ENCODE measurements at places on chromosomes 4 and X.

GRCh38 chr4:183541752-183542040, 36.8 kb downstream of the ING2 start:
- peak; percentile 10 for DNase-seq

DNA sequence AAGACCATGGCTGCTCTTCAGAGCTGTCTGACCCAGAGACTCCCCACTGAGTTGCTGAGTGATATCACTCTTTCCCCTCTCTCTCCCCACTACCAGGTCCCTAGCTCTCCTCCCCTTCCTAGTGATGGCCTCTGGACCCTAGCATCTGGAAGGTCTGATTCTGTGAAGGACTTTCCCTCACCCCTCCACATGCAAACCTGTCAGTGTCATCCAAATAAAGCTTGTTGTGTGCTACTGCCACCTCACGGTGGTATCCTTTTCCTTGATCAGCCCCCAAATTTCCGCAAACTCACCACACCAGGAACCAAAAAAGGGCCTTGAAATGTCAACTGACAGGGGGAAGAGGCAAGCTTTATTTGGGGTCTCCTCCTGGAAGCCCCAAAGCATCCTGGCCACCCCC, 500.2 kb downstream of the IDS start:
- DNase-seq = no peak

- no peak for DNase-seq
These were observed 287.0 kb upstream of the GALNT7 start for GRCh38 chr4:172881645-172882044.

DNA sequence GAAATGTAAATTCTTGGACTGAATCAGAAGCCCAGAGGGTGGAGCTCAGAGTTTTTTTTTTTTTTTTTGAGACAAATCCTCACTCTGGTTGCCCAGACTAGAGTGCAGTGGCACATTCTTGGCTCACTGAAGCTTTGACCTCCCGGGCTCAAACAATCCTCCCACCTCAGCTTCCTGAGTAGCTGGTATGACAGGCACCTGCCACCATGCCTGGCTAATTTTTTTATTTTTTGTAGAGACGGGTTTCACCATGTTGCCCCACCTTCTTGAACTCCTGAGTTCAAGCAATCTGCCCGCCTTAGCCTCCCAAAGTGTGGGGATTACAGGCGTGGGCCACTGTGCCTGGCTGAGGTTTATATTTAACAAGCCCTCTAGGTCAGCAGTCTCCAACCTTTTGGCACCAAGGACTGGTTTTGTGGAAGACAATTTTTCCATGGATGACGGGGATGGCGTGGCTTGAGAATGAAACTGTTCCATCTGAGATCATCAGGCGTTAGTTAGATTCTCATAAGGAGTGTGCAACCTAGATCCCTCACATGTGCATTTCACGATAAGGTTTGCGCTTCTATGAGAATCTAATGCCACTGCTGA, 76.7 kb downstream of the FHIP1A start:
- DNase-seq = peak; percentile 7

DNA sequence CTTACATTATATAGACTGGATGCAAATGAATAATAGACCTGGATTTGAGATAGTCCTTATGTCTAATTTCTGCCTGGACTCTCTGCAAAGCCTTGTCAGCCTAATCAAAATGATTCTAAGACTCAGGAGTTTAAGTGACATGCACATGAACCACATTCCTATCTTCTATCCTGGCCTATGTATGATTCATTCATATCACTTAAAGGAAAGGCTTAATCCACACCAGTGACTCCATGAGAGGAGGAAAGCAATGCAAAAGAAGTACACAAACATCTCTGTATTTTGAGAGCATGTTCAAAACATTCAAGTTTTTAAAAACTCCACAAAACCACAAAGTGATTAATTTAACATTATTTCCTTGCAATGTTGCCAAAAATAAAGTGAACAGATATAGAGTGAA, 14.6 kb downstream of the AMOT start:
- DNase-seq = peak; percentile 39

DNA sequence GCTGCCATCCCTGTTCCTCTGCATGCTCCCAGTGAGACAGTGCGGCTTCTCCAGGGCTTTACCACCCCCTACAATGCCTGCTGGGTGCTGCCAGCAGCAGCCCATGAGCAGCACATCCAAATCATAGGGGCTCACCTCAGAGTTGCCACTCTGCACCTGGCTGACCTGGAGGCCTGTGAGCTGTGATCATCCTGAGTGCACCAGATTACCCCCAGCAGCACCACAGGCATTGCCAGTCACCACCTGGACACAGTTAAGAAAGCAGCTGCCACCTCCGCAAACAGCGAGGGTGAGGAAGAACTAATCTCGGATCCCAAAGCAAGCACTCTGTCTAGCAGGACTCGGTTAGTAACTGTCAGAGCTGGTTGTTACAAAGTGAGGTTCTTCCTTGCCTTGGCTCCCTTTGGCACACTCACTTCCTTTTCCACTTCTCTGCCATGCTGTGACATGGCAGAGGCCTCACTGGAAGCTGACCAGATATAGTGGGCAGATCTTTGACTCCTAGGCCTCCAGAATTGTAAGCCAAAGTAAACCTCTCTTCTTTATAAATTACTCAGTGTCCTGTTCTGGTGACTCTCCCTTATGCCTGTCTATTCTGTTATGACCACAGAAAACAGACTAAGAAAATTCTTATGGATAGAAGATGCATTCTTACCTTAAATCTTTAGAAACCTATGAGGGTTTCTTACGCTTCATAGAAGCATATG, 25.2 kb downstream of the LRIT3 start:
- DNase-seq = no peak

GRCh38 chr4:161133586-161134276, 1030.1 kb downstream of the FSTL5 start:
- DNase-seq = no peak

GRCh38 chrX:26789751-26790150, 573.8 kb downstream of the MAGEB5 start:
- DNase-seq = no peak

DNA sequence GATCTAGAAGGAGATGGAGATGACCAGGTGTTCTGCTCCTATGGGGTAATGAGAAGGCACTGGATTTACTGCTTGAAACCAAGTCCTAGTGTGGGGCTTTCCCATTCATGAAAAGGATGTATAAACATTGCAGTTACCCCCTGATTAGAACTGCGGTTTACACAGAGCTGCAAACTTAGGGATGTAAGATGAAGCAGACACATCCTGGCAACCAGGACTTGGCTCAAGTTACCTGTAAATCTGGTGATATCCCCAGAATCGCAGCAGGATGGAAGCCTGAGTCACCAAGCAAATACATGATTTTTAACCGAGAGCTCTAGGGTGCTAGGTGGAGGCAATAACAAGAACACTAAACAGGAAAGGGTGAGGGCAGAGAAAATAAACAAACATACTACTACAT, 178.6 kb upstream of the MAMLD1 start:
- no peak for DNase-seq

- DNase-seq = no peak
These were observed 37.3 kb downstream of the AGA start for GRCh38 chr4:177404986-177405385.

GRCh38 chrX:86946569-86946968, 571.0 kb upstream of the KLHL4 start:
- DNase-seq = peak; percentile 0

DNA sequence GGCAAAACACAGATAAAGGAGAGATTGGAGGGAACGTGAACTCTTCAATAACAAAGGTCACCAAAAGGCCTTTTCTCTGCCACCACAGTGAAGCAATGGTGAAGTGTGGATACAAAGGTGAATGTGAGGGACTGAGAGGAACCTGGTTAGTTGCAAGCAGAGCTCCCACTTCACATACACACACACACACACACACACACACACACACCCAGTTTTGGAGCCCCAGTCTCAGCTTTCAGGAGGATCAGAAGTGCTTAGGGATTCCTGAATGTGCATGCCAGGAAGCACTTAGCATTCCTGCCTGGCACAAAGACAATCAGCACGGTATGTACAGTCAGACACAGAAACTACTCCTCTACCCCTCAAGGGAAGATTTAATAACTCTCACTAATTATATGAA, 71.5 kb downstream of the ARHGEF9 start:
- peak; percentile 13 for DNase-seq

DNA sequence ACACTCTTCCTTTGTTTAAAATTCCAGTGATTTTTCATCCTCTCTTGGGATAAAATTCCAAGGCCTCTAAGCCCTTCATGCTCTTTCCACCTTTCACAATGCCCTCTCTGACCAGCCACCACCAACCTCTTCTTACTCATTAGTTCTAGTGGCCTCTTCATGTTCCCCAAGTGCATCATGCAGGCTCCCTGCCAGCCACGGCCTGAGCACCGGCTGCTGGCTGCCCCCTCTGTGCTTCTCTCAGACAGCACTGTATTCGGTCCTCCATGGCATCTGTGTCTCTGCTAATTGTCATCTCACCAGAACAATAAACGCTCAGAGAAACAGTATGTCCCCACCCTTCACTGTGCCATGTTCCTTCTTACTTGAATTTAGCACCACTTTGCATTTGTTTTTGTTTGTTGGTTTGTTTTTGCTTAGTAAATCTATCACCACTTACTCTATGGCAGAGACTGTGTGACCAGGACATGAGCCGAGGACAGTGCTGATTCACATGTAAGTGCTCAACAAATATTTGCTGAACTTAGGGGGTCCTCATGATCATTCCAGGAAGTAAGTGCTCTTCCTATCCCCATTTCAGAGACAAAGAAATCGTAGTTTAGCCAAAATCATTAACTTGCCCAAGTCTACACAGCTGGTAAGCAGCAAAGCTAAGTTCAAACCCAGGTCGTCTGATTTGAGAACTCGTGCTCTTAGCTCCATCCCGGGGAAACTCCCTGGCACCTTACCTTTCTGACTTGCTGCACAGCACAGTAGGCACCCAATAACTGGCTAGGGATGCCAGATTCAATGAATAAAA, 77.1 kb upstream of the UCP1 start:
- no peak for DNase-seq

GRCh38 chrX:154382483-154383069, 3.5 kb downstream of the EMD start:
- DNase-seq = no peak

- no peak for DNase-seq
These were observed 3.8 kb downstream of the NKX6-1 start for GRCh38 chr4:84495118-84495793.

DNA sequence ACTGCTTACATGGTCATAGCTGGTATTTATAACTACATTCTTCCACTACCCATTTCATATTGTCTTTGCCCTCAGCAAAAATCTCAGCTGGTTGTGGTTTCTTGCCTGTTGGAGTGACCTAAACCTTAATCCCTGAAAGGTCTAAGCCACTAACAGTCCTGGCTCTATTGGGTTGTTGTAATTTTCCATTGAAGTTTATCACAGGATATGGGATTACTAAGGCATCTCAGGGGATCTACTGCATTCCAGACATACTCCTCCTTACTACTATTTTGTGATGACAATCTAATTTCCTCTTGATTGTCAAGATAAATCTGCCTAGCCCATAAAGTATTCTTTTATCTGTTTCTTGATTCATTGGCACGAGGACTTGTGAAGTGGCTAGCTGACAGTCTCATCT, 6.2 kb upstream of the OSTC start:
- peak; percentile 84 for DNase-seq

GRCh38 chr4:83282049-83282535, 2.5 kb downstream of the COQ2 start:
- DNase-seq = peak; percentile 67

GRCh38 chr4:97589481-97590196, 553.6 kb downstream of the STPG2 start:
- DNase-seq = no peak

DNA sequence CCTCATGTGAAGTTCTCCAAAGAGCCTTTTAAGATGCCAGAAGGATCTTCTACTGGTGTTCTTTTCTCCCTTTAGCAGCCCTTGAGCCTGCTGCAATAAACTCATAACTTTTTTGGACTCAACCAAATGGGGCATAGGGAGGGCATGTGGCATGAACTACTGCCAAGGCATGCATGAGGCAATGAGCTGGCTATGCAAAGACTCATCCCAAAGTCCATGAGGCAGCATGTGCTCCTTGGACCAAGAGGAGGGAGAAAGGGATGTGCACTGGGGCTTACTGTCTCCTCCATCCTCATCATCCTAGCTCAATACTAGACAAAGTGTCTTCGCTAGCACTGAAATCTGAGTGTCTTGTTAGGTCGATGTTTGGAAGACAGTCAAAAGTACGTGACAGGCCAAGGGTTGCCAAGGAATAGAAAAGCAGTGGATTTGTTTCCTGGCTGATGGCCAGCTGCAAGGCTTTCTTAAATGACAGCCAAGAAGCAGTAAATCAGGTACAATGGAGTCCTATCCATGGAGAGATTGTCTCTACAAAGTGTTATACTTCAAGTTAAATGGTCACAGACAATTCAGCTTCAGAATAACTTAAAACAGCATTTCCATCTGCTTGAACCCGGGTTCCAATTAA, 44.5 kb upstream of the ATXN3L start:
- no peak for DNase-seq

- peak; percentile 70 for DNase-seq
These were observed 19.0 kb downstream of the HADH start for GRCh38 chr4:108008721-108009120.

GRCh38 chrX:38192007-38192810, 28.5 kb downstream of the SRPX start:
- DNase-seq = peak; percentile 31

GRCh38 chr4:57314636-57315035, 204.5 kb upstream of the IGFBP7 start:
- no peak for DNase-seq

DNA sequence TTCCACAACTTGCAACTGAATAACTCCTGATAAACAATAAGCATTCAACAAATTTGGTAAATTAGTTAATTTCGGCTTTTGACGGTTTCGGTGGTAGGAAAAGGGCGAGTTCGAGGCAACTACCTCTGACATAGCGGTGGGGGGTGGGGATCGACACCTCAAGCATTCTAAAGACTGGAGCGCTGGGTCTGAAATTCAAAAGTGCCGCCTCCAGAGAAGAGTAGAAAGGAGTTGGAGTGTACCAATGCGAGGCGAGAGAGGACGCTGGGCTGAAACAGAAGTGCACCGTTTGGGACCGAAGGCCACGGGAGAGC, 725 bp downstream of the SMC1A start:
- no peak for DNase-seq

DNA sequence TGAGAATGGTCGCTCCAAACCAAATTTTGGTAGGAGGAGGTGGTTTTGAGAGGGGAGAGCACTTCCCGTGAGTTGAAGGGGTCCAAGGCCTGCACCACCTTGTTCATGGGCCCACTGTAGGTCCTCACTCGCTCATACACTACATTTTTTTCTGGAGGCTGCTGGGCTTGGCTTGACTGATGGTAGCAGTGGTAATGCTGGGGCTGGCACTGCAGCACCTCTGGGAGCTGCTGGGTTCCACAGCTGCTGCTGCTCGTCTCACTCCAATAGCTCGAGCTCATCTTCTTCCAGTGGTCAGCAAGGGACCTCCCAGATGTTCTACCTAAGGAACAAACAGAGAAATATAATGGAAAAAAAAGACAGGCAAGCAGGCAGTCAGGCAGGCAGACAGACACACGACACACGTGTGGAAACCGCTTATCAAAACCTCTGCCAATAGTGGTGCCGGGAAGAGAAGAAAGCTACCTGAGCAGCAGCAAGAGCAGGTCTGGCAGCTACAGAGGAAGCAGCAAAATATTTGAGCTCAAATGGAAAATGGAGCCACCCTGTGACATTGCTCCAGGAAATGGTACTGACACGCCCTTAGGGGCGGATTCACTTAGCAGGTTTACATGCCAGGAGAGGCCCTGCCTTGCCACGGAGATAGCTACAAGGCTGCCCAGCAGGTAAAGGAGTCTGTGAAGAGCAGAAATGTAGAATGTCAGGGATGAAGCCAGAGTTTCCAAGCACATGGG, at the start of gene POF1B:
Gene POF1B (minus strand): TSS at position 492 of the 734 bp plus-strand sequence. CDS start 211 bp downstream, at position 281.
- no peak for DNase-seq

Data from fibroblast of upper back skin (primary cell).